ENCODE measurements at places on chromosomes 7 and 10.

GRCh38 chr10:108031505-108031904 lies 867.0 kb upstream of the SORCS1 start:
- no peaks in the 10 kb centered on the region for H3K27me3 ChIP-seq
- H3K36me3 ChIP-seq, result no peaks in the 10 kb centered on the region
- no peaks in the 10 kb centered on the region for H3K4me1 ChIP-seq
- no peak overlapping the region for H3K27ac ChIP-seq

GRCh38 chr10:116892907-116893685 lies 43.8 kb downstream of the ENO4 start:
- H3K27ac ChIP-seq, result no peak overlapping the region
- H3K36me3 ChIP-seq, result no peaks in the 10 kb centered on the region
- H3K4me1 ChIP-seq, result no peaks in the 10 kb centered on the region
- DNase-seq, result no peak

GRCh38 chr7:121638286-121638685 lies 234.7 kb upstream of the PTPRZ1 start:
- H3K27ac ChIP-seq, result no peak overlapping the region
- H3K4me3 ChIP-seq, result no peak overlapping the region
- DNase-seq, result no peak
- H3K36me3 ChIP-seq, result no peaks in the 10 kb centered on the region
- H3K4me1 ChIP-seq, result no peaks in the 10 kb centered on the region

GRCh38 chr10:118904286-118904685 lies 125.2 kb upstream of the NANOS1 start:
- H3K4me3 ChIP-seq, result no peak overlapping the region
- no peak for DNase-seq

GRCh38 chr10:69044546-69044945 lies 43.4 kb upstream of the SRGN start:
- no peak overlapping the region for H3K4me3 ChIP-seq
- no peak overlapping the region for H3K27ac ChIP-seq
- H3K36me3 ChIP-seq, result no peaks in the 10 kb centered on the region
- DNase-seq, result no peak

GRCh38 chr10:80416479-80417098 lies 8.2 kb downstream of the PRXL2A start:
- no peak for DNase-seq
- H3K27me3 ChIP-seq, result no peaks in the 10 kb centered on the region
- H3K27ac ChIP-seq, result no peak overlapping the region
- H3K36me3 ChIP-seq, result no peaks in the 10 kb centered on the region
- no peaks in the 10 kb centered on the region for H3K4me1 ChIP-seq

- peak overlapping the region; percentile 45 for H3K4me3 ChIP-seq
- DNase-seq, result no peak
- H3K27me3 ChIP-seq, result no peaks in the 10 kb centered on the region
- no peaks in the 10 kb centered on the region for H3K36me3 ChIP-seq
- no peaks in the 10 kb centered on the region for H3K4me1 ChIP-seq
These were observed 577 bp downstream of the DNAJB9 start for GRCh38 chr7:108570146-108570755.

GRCh38 chr7:116829493-116829892 lies 32.9 kb upstream of the CAPZA2 start:
- no peak for DNase-seq
- H3K27me3 ChIP-seq, result no peaks in the 10 kb centered on the region
- H3K27ac ChIP-seq, result no peak overlapping the region
- no peak overlapping the region for H3K4me3 ChIP-seq
- H3K36me3 ChIP-seq, result no peaks in the 10 kb centered on the region

GRCh38 chr10:31317652-31318381 lies 1.2 kb upstream of the ZEB1 start:
- H3K27me3 ChIP-seq, result no peaks in the 10 kb centered on the region
- H3K4me1 ChIP-seq, result no peaks in the 10 kb centered on the region
- no peak overlapping the region for H3K27ac ChIP-seq
- H3K4me3 ChIP-seq, result peak overlapping the region; percentile 93
- DNase-seq, result peak; percentile 84

- no peaks in the 10 kb centered on the region for H3K4me1 ChIP-seq
- no peaks in the 10 kb centered on the region for H3K36me3 ChIP-seq
- no peak for DNase-seq
- H3K4me3 ChIP-seq, result no peak overlapping the region
These were observed 154.1 kb upstream of the AHR start for GRCh38 chr7:17144322-17144721.

- no peak for DNase-seq
- peaks cover 8% of the 10 kb centered on the region for H3K36me3 ChIP-seq
- H3K4me1 ChIP-seq, result peaks cover 11% of the 10 kb centered on the region
- H3K4me3 ChIP-seq, result no peak overlapping the region
- peak overlapping the region; percentile 4 for H3K27ac ChIP-seq
These were observed 104.7 kb downstream of the SORBS1 start for GRCh38 chr10:95456516-95456915.

GRCh38 chr10:18332048-18332447 lies 191.8 kb downstream of the CACNB2 start:
- H3K27me3 ChIP-seq, result no peaks in the 10 kb centered on the region
- H3K4me3 ChIP-seq, result no peak overlapping the region
- H3K36me3 ChIP-seq, result no peaks in the 10 kb centered on the region
- no peaks in the 10 kb centered on the region for H3K4me1 ChIP-seq
- no peak overlapping the region for H3K27ac ChIP-seq
- no peak for DNase-seq

- no peak for DNase-seq
- H3K4me1 ChIP-seq, result no peaks in the 10 kb centered on the region
These were observed 34.8 kb upstream of the SFMBT2 start for GRCh38 chr10:7445474-7446185.

GRCh38 chr10:119478111-119478802 lies 64.3 kb downstream of the RGS10 start:
- H3K4me3 ChIP-seq, result no peak overlapping the region
- no peaks in the 10 kb centered on the region for H3K4me1 ChIP-seq

GRCh38 chr7:47557694-47558670 lies 23.9 kb downstream of the TNS3 start:
- H3K4me3 ChIP-seq, result no peak overlapping the region
- H3K4me1 ChIP-seq, result peaks cover 3% of the 10 kb centered on the region
- DNase-seq, result no peak
- no peak overlapping the region for H3K27ac ChIP-seq

GRCh38 chr7:49596701-49597491 lies 176.5 kb upstream of the VWC2 start:
- H3K27ac ChIP-seq, result no peak overlapping the region
- H3K36me3 ChIP-seq, result no peaks in the 10 kb centered on the region
- no peaks in the 10 kb centered on the region for H3K27me3 ChIP-seq
- H3K4me1 ChIP-seq, result no peaks in the 10 kb centered on the region

- H3K27ac ChIP-seq, result no peak overlapping the region
- H3K27me3 ChIP-seq, result no peaks in the 10 kb centered on the region
- H3K36me3 ChIP-seq, result no peaks in the 10 kb centered on the region
- no peaks in the 10 kb centered on the region for H3K4me1 ChIP-seq
These were observed 28.6 kb upstream of the TNPO3 start for GRCh38 chr7:129083525-129083924.
